Activated CD8-positive, alpha-beta memory T cell treated with anti-CD3 and anti-CD28 coated beads for 4 hours (primary cell): ENCODE measurements at places on chromosomes 11 and 22.

- no peak for DNase-seq
Observed at GRCh38 chr22:22449819-22450218, 58.7 kb downstream of the ZNF280B start.

DNA sequence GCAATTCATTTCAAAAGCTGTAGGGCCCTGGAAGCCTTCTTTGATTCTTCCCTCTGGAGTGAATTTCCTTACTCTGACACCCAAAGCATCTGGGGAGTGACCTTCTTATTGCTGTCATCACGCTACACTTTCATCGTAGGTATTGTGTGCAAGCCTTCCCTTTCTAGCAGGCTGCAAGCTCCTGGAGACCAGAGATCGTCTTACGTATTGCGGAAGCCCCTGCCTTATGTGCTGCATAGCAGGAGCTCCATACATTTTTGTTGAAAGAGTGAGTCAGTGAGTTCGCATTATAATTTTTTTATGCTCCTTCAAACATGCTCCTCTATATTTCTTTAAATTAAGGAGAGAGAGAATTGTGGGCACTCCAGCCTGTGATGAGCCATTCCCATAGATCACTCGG is 21.2 kb upstream of the TMEM218 start:
- DNase-seq, result no peak

DNA sequence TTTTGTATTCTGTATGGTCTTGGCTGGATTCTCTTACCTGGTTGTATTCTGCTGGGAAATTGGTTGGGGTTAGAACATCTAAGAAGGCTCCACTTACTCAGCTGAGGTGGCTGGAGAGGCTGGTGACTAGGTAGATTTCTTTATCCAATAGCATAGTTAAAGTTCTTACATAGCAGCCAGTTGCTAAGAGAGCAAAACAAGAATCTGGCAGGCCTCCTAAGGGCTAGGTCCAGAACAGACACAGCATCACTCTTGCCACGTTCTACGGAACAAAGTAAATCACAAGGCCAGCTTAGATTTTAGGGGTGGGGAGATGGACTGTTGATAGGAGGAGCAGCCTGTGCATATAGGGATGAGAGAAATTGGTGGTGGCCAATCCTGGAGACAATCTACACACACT is 141.3 kb upstream of the CCDC90B start:
- no peak for DNase-seq

- no peak for DNase-seq
Observed at GRCh38 chr22:19869497-19870152, 15.0 kb upstream of the GNB1L start.

DNA sequence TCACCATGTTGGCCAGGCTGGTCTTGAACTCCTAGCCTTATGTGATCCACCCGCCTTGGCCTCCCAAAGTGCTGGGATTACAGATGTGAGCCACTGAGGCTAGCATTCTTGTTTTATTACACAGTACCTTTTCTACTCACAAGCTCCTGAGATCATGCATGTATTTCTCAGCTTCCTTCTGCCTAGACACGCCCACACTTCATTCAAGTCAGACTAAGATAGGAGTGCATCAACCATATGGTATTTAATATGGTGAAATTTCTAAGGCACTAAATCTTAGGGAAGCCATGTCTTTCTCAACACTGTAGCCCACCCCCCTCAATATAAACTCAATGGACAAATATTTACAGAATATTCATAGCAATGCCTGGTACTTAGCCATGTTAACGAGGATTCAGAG is 62.1 kb downstream of the SLC25A17 start:
- no peak for DNase-seq
